Activated CD4-positive, alpha-beta T cell treated with anti-CD3 and anti-CD28 coated beads, Interleukin-10, Interleukin-2, amounts not matched to agents 100 ng/mL and 50 ng/mL, durations not matched to agents 16 hours and 8 hours (primary cell): ENCODE measurements at places on chromosomes 2 and 18.

DNA sequence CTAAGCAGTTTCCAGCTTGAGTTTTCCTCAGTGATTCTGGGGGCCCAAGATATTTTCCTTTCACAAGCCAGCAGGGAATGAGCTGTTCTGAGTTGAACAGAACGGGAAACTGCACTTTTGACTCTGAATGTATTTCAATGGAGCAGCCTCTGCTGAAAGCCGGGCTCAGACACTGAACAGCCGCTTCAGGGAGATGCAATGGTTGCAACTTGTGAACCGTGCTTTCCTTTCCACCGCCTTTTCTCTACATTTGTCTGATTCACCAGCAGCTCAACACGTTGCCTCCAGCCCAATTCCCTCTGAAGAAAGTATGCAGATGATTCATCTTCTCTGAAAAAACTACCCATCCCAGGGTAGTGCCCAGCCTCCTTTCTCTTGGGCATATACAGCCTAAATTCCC lies 119.3 kb upstream of the PKDCC start:
- DNase-seq = no peak

DNA sequence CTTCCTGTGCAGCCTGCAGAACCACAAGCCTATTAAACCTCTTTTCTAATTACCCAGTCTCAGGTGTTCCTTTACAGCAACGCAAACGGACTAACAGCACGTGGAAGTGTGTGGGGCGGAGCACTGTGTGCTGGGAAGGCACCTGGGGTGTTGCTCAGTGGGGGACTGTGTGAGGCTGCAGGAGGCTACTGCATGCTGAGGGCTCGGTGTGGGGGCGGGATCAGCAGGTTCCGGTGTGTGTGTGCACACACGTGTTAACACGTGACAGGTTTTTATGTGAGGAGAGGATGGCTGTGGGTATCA lies 58.9 kb downstream of the ANKMY1 start:
- DNase-seq = no peak

GRCh38 chr2:12642859-12643258 lies 73.9 kb upstream of the TRIB2 start:
- no peak for DNase-seq

DNA sequence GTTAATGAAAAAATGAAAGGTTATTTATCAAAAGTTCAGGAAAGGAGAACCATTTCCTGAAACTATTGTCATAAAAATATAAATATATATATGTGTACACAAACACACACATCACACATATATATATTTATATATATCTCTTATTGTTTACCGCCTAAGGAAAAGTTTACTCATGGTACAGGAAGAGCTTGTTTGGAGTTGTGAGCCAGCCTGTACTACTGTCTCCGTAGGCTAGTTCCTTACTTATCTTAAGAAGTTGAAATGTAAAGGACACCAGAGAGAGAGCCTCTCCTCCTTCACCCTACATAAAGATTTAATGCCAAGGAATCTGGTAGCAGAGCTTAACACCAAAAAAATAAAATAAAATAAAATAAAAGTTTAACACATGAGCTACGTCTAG lies 19.6 kb downstream of the DSC1 start:
- DNase-seq = no peak

DNA sequence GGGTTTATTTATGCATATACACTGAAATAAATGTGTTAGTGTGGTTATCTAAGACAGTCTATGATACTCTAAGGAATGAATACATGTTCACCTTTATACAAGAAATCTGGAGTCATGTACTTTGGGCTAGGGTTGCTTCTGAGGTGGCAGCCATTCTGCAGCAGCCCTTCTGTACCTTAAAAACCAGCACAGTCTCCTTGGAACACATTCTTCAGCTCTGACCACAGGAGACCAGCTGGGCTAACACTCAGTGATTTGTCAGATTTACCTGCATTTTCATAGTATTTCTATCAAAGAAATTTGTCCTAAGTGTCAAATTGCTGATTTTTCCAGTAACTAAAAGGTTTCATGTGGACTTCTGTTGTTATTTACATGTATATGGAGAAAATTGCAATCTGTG lies 167.7 kb downstream of the CAMKMT start:
- no peak for DNase-seq

DNA sequence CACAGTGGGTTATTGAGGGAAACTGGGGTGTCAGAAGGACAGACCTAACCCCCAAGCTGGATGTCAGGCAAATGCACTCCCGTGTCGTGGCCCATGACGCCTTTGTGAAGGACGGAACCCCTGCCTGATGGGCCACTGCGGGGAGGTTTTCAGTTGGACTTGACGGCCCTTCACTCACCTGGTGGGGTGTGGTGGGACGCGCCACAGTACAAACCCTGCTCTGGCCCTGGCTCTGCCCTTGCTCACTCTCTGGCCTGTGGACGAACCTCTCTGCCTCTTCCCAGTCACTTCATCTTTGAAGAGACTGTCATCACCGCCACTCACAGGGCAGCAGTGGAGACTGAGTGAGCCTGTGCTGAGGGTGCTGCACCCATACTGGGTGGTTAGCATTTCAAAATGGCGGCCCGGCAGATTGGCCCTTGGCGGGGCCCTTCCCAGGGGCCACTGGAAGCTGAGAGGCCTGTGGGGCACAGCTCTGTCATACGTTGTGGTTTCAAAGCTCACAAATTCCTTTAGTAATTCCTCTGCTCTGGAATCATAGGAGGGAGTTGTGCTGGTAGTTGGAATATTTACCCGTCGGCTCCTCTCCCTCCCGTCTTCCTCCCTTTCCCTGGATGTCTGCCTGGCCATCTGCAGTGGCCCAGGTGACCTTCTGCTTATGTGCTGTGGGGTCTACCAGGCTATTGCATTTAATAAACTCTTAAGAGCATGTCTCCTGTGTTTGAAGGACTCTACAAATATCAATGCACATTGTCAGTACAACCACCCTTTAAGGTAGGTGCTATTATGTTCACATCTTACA lies 200.6 kb downstream of the CTIF start:
- no peak for DNase-seq
